ENCODE measurements at places on chromosomes 3 and 15.

- no peak for DNase-seq
Observed at GRCh38 chr15:29050870-29051269, 165.1 kb downstream of the APBA2 start.

- DNase-seq, result no peak
Observed at GRCh38 chr3:106268696-106269095, 399.9 kb upstream of the CBLB start.

GRCh38 chr3:28134792-28135375 is 106.5 kb upstream of the CMC1 start:
- DNase-seq, result no peak

- no peak for DNase-seq
Observed at GRCh38 chr15:50262533-50262932, 3.0 kb downstream of the HDC start.

GRCh38 chr15:70094690-70095311 is 2.9 kb downstream of the TLE3 start:
- DNase-seq, result no peak

GRCh38 chr3:106745344-106746168 is 631.7 kb upstream of the CCDC54 start:
- DNase-seq, result no peak

GRCh38 chr3:113270068-113270467 is 58.7 kb downstream of the BOC start:
- no peak for DNase-seq

DNA sequence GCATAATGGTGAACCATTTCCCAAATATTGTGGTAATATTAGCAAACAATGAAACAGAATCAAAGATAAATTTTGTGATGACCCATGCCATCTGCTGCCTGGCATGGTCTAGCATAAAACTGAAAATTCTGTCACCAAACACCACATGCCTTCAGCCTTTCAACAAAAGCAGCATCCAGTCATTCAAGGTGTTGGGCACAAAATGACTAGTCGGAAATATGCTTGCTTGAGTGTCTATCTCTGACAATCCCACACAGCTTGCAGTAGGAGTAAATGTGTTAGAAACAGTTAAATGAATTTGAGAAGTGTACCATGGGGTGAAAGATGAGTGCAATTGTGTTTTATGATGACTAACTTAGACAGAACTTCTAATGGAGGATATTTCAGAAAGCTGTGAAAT is 61.7 kb upstream of the CDIN1 start:
- no peak for DNase-seq

- no peak for DNase-seq
Observed at GRCh38 chr3:41847679-41848078, 114.2 kb downstream of the ULK4 start.

GRCh38 chr3:171948674-171949073 is 90.7 kb upstream of the FNDC3B start:
- DNase-seq, result no peak

DNA sequence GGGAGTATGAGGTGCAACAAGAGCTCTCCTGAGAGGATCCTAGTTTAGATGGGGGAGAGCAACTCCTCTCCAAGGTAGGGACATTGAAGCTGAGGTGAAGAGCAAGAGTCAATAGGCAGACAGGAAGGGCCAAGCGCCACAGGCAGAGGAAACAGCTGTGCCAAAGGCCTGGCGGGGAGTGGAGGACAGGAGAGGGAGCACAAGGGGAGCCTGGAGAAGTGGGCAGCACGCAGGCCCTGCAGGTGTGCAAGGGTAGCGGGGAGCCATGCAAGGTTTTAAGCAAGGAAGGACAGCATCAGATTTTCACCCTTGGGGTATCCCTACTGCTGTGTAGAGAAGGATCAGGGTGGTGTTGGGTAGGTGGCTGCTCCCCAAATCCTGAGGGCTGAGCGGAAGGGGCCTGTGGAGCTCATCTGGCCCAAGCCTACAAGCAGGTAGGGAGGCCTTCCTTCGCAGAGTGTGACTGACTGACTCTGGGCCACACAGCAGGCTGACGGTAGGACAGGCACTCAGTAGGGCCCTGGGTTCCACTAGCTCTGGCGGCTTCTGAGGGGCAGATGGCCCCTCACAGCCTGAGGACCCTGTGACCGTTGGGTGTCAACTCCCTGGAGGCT is 13.3 kb downstream of the CHST13 start:
- DNase-seq, result no peak

DNA sequence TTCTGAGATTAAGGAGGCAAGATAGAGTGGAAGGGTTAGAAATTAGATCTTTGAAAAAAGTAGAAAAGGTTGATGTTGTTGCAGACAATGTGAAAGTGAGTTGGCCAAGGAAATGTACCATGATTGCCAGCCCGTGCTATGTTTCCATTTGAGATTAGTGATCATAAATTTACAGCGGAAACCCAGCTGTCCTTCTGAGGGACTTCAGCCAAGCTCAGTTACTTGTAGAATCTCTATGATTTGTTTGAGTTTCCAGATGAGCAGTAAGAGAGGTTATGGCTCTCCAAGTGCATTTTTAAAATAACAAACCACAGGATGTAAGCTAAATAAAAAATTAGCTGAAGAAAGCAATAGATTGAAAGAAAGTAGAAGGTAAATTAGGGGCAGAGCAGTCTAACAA is 54.2 kb upstream of the RBMS3 start:
- DNase-seq, result no peak

GRCh38 chr3:64667887-64668581 is 19.8 kb downstream of the ADAMTS9 start:
- no peak for DNase-seq

GRCh38 chr15:29678504-29679034 is 143.7 kb downstream of the TJP1 start:
- DNase-seq, result no peak

DNA sequence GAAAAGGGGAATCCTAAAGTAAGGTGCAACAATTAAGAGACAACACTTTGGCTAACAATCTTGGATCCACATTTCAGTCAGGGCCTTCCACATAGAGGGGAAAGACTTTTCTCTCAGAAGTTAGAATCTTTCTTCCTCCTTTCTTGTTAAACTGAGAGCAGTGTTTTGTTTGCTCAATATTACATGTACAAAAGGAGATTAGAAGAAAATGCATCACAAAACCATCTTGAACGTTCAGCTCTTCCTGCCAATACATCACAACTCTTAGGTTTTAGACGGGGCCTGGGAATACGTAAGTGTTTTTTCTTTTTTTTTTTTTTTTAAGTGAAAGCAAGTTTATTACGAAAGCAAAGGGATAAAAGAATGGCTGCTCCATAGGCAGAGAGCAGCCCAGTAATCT is 39.1 kb downstream of the MAP2K1 start:
- DNase-seq, result no peak

DNA sequence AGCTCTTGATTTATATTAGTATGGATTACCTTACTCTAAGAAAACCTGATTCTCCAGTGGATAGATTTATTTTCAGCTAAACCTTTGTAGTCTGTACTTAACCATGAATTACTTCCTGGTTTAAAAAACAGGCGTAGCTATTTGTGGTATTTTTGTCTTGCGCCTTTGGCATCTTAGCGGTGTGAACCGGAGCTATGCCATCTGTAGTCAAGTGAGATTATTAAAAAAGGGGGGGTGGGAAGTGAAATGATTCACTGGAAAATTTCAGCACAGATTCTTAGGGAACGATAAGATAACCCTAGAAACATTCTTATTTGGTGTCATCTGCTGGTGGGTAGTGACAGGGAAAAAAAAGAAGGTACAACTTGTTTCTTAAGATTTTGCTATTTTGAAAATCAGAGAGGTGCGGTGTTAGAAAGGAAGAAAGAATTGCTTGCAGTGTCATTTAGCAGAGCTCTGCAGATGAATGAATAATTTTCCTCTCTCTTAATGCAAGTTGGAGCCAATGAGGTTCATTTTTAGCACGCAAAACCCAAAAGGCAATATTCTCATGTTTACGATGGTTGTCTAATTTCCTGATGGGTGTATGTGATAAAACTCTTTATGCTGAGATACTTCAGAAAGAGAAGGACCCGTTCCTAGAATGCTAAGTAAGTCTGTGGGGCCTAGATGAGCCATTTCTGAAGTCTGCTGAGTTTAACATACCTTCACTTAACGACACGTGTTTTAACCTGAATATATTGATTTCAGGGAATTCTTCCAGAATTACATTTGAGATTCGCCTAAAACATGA is 44.0 kb downstream of the PSMD6 start:
- DNase-seq, result no peak

Measured in activated T-helper 1 cell treated with anti-CD3 and anti-CD28 coated beads, Interleukin-2, amount 50 U/mL, for 16 hours (primary cell).